Amniotic stem cell (primary cell): ENCODE measurements at places on chromosomes 4 and X.

DNA sequence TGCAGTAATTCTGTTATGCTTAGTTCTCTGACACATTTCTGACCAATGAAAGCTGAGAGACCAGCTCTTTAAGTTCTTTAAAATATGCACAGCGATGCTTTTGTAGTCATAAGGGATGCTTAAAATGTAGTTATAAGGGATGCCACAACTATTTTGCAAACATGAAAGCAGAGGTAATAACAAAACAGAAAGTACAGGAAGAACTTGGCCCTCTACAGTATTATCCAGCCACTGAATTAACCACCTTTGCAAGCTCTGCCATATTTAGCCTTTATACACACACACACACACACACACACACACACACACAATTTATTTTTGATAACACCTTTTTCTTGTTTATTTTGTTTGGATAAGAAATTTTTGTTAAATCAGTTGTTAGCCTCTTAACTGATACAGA is 590.0 kb downstream of the FAT4 start:
- no peak for DNase-seq

DNA sequence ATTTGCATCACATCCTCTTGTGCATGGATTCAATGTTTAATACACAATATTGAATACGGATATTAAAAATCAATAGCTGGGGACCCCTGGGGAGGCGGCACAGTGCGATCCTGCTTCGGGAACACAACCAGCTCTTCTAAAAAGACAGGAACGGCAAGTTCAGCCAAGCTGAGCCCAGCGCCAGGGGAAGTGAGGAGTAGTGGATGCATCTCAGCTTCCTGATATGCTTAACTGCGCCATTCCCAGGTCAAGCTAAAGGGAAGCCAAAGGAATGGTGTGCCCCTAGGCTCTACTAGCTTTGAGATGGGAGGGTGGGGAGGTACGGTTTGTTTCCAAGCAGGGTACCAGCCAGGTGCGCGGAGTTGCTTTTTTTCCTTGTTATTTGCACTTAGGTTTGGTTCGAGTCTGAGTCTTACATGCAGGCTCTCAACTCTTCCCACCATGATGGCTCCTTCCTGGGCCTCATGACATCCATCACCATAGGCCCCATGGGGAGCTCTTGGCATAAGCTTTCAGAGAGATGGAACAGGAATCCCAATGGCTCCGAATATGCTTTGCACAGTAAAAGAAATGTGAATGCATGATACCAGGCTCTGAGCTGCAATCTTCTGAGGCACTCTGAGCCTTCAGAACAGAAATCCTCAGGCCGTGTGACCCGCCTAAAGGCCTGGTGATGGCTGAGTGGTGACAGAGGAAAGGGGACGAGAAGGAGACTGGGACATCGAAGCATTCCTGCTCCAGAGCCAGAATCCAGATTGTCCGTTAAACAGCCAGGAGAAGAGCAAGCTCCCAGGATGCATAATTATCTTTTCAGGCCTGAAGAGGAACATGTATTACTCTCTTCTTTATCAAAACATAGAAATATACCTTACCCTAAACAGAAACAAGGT is 51.8 kb upstream of the BCOR start:
- no peak for DNase-seq

- DNase-seq, result no peak
These were observed 66.8 kb downstream of the SPIN3 start for GRCh38 chrX:56928546-56928945.

GRCh38 chrX:150565551-150565950 is 2.9 kb upstream of the MTM1 start:
- DNase-seq, result no peak

- DNase-seq, result no peak
These were observed 10.7 kb downstream of the SMIM10L2A start for GRCh38 chrX:135432453-135432852.

- peak; percentile 44 for DNase-seq
These were observed 56.7 kb downstream of the ANK2 start for GRCh38 chr4:113106108-113106507.

DNA sequence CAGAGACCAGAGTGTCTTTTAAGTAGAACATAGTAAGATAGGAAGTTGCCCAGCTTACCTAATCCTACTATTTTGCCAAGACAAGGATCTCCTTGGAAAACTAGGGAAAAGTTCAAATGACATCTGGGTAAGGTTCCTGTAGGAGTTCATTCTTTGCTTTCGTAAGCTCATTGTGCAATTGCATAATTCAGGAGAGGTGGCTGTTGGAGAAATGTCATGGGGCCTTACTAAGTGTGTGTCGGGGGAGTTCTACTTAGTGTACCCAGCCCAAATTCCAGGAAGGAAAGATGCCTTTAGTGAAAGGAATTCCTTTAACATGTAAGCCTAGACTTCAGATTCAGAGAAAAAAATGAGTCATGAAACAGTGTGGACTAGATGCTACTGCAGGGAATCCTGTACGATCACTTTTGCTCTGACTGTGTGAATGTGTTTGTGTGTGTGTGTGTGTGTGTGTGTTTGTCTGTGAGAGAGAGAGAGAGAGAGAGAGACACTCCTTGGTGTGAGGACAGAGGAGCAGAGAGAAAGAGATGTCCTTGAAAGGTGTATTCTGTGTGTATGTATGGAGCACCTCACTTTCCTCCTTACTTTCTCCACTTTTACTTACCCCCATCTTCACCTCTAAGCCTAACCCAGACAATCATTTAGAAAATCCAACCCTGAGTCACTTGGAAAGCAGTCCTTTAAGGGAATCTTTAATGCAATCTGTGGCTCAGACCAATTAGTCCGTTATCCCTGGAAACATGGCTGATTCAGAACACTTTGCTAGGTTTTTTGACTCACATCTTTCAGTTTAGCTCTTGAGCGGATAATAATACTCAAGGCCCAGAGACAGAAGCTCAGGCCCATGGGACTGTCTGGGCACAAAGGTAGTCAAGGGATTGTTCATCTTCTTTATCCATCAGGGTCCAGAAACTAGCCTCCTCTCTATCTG is 114.5 kb upstream of the ACSL4 start:
- peak; percentile 23 for DNase-seq

GRCh38 chr4:112075906-112076305 is 69.3 kb upstream of the FAM241A start:
- no peak for DNase-seq

GRCh38 chr4:38509551-38509950 is 154.4 kb upstream of the KLF3 start:
- no peak for DNase-seq

DNA sequence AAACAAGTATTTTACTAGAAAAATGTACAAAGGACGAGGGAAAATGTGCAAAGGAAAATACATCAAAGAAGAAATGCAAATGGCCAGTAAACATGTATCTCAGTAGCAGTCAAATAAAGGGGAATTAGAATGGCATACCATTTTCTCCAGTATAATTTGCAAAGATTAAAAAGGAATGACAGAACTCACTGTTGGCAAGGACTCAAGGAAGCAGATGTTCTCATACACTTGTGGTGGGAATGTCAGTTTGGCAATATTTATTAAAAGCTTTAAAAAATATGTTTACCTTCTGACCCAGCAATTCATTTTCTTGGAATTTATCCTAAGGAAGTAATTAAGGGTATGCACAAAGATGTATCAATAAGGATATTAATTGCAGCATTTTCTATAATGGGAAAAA is 7.6 kb downstream of the CLCN5 start:
- DNase-seq, result no peak

DNA sequence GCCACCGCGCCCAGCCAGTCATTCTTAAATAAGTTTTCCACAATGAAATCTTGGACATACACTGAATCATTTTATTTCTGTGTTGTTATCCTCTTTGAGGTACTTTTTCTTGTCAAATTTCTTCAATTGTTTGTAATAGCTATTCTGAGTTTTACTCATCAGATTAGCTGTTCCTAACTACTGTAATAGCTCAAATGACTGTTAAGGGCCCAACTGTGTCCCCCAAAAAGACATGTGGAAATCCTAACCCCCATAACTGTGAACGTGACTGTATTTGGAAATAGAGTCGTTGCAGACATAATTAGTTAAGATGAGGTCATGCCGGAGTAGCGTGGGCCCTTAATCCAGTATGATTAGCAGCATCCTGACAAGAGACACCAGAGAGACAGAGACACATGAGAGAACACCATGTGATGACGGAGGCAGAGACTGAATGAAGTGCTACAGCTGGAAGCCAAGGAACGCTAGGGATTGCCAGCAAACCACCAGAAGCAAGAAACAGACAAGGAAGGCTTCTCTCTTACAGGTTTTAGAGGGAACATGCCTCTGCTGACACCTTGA is 22.9 kb downstream of the ACOT9 start:
- DNase-seq, result no peak

DNA sequence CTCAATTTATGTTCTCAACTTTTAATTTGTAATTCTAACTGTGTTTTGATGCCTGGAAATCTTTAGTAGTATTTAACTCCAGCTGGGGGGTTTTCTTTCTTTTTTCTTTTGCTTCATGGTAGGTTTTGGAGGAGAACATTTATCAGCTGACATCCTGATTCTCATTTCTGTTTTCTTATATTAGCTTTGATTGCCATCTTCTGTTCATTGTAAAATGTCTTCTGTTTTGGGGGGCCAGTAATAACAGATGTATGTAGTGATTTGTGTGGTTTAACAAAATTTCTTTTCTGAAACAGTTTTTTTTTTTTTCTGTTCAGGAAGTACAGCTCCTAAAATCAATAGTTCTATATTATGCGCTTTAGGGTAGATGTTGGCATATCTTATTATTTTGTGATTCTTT is 182.2 kb downstream of the GABRB1 start:
- DNase-seq, result no peak

DNA sequence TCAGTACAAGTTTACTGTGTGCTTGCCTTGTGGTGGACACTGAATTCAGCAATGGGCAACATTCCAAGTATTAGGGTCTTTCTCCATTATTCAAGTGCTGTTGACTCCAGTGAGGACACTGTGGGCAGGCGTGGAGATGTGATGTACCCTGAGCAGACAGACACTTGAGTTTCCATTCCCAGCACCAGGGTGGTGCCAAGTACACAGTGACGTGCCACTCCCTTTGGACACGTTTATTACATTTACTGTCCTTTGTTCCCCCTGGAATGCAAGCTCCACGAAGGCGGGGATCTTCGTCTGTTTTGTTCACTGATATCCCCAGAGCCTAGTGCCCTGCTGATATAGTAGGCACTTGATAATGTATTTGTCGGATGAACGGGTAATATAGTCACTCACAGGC is 130.6 kb upstream of the STX18 start:
- DNase-seq, result no peak

DNA sequence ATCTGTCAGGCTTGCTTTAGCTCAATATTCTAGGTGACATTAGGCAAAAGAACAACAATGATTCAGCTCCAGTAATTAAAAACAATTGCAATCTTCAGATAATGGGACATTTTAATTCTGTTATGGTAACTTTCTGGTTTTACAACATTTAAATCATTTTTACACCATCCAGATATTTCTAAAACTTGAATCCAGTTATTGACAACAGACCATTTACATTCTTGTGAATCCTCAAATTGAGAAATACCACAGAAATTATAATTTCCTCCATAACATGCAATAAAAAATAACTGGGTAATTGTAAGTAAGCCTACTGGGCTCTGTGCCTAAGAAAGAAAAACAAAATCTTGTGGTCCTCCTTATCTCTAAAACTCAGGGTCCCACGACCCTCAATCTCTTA is 195.0 kb upstream of the S100G start:
- no peak for DNase-seq

DNA sequence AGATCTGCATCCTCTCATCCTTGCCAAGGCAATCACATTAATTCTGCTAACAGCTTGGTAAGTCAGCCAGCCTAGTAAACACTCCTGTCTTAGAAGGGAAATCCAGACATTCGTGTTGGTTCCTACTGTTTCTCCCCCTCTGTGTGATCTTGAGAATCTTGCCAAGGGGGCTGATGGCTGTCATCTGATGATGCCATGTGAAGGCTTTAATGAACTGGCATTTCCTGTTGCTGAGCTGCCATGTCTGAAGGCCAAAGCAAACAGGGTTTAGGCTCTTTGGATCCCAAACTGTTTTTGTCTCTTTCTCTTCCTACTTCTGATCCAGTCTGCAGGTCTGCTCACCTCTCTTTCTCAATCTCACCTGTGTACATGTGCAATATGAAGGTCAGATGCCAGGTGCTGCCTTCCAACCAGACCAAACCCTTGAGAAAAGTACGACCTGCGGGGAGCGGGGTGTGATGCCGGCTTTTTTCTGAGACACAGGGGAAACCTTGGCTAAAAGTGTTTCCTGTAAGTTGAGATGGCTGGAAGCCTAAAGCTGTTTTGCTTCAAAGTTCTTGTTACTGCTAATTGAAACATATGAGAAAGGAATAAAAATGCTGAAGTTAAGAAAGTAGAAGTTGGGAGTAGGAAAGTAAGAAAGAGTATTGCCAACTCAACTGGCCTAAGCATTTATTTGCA is 532.9 kb downstream of the ANKRD50 start:
- DNase-seq, result no peak

DNA sequence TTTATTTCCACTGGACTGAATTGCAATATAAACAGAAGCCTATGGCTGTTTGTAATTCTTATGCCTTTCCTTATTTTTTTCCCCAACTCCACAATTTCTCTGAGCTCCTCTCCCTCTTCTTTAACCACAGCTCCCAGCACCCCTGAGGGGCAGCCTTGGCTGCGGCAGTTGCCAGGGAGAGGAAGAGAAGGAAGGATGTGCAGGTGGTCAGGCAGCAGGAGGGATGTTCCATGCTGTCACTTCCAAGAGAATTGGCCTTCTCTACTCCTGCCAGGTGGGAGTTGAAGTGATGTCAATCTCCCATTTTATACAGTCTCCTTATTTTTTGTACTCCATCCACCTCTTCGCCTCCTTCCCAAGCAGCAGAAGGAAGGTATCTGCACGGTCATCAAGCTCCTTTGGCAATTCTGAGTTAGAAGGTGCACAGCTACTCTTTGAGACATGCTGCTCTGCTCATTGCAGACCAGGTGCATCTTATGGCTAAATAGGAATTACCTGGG is 343.3 kb upstream of the RPS6KA3 start:
- DNase-seq, result no peak

DNA sequence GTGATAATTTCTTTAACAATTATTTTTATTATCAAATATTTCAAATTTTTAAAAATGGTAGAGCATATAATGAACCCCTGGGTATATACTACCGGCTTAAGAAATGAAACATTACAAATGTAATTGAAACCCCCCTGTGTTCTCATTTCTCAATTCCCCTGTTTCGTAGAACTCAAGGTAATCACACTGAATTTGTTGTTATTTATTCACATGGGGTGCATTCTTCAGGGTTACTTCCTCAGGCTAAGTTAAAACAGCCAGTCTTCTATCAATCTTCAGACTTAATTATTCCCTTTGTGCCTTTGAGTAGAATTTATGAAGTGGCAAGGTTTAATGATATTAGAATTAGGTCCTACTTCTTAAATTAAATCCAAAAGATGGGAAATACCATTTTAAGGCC is 128.2 kb downstream of the ANAPC10 start:
- DNase-seq, result no peak

DNA sequence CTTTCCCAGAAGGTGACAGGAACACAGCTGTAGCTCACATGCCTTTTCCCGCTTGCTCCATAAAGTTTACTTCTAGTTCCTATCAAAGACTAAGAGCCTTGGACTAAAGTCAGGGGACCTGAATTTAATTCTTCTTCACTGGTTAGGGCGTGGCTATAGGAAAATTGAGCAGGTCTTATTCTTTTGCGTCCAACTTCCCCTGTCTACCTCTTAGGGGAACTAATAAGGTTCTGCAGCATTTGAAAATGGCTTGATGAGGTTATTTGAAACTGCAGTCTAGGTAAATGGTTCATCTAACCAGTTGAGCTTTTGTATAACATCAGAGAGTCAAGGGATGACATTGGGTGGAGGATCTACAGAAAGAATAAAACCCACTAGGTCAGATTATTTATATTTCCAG is 2.6 kb downstream of the ARHGAP10 start:
- no peak for DNase-seq

GRCh38 chr4:40058121-40058520 is 1.5 kb downstream of the N4BP2 start:
- DNase-seq, result no peak

GRCh38 chr4:28228561-28229491 is 1368.2 kb downstream of the STIM2 start:
- no peak for DNase-seq
